Testis (tissue), 5 donors: ENCODE measurements at places on chromosomes 1 and 21.

DNA sequence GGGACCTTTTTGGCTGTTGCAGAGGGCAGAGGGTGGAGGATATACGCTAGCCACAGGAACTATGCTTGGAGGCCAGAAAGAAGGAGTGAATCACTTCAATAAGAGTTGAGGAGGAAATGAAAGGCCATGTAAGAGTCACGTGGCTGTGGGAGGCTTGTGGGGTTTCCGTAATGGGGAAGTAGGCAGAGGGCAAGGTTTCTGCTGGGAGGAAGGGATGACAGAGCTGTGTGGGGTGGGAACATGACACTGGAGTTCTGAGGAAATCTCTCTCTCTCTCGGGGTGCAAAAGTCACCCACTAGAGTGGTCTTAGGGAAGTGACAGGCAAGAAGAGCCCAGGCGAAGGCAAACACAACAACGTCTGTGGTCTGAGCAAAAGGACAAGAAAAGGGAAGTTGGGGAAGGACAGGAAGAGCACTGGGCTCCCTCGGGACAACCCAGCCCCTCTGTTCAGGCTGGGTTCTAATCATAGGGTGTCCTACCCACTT, 3.9 kb upstream of the CD1C start:
- DNase-seq = peak; percentile 34

- DNase-seq = no peak
Measured at GRCh38 chr1:160243767-160244166, 18.6 kb downstream of the DCAF8 start.

GRCh38 chr1:34900775-34901502, 28.5 kb downstream of the DLGAP3 start:
- DNase-seq = no peak

DNA sequence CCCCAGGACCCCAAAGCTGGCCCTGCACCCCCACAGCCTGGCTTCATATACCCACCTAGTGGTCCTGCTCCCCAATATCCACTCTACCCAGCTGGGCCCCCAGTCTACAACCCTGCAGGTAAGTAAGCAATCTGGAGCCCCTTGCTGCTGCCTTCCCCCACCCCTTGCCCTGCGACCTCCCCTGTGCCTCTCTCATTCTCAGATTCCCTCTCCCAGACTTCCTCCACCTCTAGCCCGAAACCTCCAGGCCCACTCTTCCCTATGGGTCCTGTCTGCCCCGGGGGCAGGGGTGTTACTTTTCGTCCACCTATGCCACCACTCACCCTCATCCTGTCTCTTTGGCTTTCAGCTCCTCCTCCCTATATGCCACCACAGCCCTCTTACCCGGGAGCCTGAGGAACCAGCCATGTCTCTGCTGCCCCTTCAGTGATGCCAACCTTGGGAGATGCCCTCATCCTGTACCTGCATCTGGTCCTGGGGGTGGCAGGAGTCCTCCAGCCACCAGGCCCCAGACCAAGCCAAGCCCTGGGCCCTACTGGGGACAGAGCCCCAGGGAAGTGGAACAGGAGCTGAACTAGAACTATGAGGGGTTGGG, 2.9 kb downstream of the SHISA4 start:
- DNase-seq = no peak
